CD4-positive, alpha-beta T cell treated with Interferon alpha-2 for 1 hour (primary cell): ENCODE measurements at places on chromosomes 13 and 19.

- no peak for DNase-seq
Measured at GRCh38 chr13:67292886-67293285, 62.8 kb upstream of the PCDH9 start.

DNA sequence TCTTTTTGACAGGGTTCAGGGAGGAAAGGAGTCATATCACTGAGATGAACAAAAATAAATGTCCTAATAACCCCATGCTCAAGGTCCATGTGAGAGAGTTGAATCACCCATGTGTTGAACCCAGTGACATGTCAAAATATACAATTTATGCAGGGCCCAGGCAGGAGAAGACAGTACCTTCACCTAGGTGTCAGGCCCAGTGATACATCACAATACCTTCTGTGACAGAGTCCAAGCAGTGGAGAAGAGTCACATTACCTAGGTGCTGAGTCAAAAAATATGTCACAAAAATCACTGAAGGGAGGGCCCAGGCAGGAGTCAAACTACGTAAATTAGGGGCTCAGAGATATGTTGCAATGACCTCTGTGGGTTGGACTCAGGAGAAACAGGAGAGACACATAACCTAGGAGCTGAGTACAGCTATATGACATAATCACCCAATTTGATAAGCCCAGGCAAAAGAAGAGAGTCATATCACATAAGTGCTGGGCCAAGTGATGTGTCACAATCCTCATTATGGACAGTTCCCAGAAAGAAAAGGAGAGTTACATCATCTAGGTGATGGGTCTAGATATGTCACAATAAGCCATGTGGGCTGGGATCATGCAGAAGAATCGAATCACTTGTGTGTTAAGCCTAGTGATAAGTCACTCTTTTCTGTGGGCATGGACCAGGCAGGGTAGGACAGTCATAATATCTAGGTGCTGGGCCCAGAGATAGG, 13.8 kb upstream of the ZNF724 start:
- DNase-seq, result no peak

GRCh38 chr13:57925250-57925649, 293.7 kb downstream of the PCDH17 start:
- DNase-seq, result no peak

DNA sequence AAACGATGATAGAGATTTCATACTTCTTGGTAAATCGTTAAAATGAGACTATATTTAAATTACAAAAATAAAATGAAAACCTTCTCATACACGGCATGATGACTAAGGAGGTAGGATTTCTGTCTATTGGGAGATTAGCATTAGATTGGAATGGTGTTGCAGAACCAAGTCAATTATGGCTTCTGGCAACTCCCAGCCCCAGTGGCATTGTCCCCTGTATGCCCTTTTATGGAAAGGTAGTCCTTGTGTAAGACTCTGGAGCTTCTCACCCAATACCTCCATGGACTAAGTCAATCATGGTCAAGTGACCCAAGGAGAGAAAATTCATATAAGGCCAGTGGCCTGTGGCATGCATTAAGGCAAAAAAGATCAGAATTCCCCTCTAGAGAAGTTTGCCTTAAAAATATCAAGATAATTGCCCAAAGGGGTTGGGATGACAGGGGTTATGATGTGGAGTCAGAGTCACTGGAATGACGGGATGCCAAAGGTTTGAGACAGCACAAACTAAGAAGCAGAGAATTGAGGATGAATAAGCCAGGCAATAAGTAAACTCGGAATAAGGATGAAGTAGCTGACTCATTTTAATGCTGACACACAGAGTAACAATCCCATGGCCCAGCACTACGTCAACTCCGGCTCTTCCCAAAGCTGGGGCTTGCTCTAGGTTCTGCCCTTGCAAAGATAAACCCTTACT, 57.8 kb upstream of the POSTN start:
- no peak for DNase-seq

DNA sequence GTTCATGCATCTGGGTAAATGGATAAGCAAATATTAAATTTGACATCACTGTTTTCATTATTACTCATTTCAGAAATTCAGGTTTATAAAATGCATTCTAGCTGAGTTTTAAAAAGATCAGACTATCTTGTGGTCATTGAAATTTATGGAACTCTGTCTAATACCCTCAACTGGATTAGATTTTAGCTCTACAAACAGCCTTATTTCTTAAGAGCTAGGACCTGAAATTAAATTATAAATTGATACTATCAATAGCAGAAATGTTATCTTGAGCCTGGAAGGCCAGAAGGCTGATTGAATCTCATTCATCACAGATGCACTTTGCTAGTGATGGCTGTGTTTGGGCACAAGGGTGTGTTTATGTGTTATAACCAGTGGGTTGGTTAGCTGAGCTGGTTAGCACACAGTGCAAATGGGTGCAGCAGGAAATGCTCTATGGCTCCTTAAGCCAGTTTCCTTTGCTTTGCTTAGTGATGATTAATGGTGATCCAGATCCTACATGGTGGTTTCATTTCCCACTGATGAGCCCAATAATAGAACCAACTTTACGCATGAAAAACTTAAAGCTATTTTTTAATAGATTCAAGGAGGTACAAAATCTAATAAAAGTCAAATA, 310.8 kb upstream of the KLF12 start:
- no peak for DNase-seq

GRCh38 chr13:99279637-99280036, 21.5 kb upstream of the GPR18 start:
- no peak for DNase-seq

DNA sequence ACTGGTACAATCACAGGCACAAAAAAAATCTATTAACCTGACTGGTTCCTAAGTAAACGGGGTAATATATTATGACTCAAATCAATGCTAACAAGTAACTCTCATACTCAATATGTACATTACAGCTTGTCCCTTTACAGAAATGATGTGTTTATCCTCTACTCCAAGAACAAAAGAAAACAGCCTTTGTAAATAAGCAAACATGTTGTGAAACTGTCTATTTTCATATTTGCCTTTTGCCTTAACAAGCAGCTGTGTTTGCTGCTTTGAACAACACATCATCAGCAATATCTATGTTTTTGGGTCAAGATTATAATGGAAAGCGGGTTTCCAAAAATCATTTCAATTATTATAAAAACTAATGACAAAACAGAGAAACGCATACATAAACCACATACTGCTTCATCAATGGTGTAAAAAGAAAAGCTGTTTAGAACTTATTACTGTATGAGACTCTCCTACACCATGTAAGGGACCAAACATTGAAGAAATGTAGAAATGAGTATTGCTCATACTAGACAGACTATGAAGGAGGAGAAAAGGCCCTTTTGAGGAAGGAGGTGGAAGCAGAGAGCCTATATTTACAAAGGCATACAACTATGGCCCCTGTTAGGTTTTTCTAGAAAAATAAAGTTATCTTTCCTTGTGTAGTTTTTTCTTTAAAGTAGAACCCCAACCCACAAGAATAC, 14.8 kb downstream of the TBC1D4 start:
- no peak for DNase-seq

DNA sequence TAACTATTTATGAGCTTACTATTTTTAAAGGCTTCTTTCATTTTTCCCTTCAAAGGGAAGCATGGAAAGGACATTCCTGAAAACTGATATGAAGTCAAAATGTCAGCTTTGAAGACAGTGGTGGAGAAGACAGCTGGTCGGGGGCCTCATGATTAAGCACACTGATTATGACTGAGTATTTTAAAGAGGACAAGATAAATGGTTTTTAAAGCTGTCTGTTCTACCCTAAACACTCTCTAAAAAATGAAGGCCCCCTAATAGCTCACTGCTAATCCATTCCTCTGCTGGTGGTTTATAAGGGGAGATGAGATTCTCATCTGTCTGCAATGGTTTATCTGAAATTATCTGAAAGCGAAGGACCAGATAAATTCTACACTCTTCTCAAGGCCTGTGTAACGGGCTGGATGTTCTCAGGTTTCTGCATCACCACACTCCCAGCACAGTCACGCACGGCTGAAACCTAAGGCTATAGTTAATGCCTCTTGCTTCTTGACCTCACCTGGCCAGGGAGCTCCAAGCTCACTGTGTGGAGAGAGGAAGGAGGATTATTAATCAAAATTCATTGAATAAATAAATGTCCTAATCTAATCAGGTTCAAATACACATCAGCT, 86.9 kb upstream of the DOCK9 start:
- DNase-seq, result no peak

DNA sequence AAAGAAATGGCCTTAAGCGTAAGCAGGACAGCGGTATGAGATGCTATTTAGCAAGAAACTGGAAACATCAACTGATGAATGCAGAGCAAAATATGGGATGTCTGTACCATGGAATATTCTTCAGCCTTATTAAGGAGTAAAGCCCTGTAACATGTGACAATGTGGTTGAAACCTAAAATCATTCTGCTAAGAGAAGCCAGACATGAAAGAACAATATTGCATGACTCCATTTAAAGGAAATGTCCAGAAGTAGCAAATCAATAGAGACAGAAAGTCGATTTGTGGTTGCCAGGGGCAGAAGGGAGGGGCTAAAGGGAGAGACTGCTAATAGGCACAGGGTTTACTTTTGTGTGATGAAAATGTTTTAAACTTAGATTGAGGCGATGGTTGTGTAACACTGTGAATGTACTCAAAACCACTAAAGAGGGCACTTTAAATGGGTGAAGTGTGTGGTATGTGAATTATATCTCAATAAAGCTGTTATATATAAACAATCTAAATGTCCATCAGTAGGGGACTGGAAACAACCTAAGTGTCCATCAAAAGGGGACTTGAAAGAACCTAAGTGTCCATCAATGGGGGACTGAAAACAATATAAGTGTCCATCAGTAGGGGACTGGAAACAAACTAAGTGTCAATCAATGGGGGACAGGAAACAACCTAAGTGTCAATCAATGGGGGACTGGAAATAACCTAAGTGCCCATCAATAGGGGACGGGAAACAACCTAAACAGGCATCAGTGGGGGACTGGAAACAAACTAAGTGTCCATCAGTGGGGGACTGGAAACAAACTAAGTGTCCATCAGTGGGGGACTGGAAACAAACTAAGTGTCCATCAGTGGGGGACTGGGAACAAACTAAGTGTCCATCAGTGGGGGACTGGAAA, 45.4 kb downstream of the CCL25 start:
- DNase-seq, result no peak

DNA sequence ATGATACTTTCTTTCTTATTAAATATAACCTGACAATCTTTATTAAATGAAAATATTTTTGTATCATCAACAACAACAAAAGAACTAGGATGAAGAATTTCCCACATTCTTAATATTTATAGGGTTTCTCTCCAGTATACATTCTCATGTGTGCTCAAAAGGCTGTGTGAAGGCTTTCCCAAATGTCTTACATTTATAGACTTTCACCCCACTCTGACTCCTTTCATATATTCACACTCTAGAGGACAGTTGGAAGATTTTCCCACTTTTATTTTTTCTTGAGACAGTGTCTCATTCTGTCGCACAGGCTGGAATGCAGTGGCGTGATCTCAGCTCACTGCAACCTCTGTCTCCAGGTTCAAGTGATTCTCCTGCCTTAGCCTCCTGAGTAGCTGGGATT, 22.4 kb downstream of the ZNF14 start:
- DNase-seq, result no peak

- DNase-seq, result no peak
Measured at GRCh38 chr19:49642492-49643035, 555 bp downstream of the SCAF1 start.

GRCh38 chr13:111280226-111280625, 40.2 kb upstream of the TEX29 start:
- no peak for DNase-seq
